ENCODE measurements at places on chromosomes 3 and 15.

DNA sequence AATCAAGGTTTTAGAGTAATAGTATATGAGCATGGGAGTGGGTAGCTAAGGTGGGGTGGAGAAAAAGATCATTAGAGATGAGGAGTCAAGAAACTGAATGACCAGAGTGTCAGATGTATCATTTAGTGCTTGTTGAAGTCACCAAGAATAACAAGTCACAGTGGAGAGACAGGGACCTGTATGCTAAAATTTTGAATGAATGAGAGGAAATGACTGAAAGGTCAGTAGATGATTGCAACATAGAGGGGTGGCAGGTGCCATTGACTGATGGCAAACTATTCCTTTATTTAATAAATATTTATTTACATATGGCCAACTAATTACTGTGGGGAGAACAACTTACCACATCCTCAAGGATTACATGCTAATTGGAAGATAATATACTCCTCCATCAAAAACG, 75.0 kb upstream of the ANKRD28 start:
- DNase-seq, result no peak

GRCh38 chr15:65914386-65914785, 45.1 kb downstream of the RAB11A start:
- no peak for DNase-seq

DNA sequence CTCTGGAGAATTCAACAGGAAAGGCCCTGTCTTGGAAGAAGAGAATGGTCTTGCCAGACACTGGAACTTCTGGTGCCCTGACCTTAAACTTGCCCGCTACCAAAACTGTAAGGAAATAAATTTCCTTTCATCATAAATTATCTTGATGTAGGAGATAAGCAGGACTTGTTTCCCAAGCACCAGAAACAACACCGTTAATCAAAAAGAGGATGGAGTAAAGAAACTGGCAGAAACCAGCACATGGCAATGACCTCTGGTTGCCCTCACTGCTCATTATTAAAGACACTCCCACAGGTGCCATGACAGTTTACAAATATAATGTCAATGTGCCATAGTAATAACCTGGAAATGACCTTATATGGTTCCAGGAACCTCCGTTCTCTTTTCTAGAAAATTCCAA, 426.1 kb downstream of the EDEM1 start:
- no peak for DNase-seq

GRCh38 chr15:70095408-70096214, 2.1 kb downstream of the TLE3 start:
- DNase-seq, result peak; percentile 60

DNA sequence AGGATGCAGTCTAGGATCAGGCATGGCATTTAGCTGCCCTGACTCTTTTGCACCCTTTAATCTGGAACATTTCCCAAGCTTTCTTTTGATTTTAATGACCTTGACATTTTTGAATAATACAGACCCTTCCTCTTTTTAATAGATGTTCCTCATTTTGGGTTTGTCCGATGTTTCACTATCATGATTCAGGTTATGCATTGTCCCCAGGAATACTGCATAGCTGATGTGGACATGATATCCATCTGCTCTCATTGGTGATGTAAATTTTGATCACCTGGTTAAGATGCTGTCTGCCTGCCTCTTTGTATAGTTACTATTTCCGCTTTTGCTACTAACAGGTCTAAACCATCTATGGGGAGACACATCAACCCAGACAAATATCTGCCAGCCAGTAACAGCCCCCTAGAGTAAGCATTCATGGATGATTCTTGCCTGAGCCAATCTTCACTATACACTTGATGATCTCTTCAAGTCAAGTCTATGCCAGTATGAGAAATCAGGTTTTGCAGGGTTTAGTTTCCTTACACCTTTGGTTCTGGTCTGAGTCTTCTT, 50.6 kb upstream of the ULK4 start:
- DNase-seq, result no peak

DNA sequence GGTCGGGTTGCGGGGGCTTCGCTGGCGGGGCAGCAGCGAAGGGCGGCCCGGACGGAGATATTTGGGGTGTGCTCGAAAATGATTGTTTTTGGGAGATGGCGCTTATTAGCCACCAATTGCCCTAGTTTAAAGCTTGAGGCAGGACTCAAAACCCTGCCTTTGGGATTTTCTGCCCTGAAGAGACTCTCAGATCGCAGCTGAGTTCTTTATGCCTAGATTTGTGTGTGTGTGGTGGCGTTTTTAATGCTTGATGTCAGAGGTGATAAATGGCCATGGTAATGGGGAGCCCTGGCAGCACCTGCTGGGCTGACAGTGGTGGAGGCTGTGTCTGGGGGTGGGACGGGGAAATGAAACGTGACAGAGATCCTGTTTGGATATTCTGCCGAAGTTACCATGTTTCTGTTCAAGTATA, 604 bp downstream of the KCTD6 start:
- no peak for DNase-seq

DNA sequence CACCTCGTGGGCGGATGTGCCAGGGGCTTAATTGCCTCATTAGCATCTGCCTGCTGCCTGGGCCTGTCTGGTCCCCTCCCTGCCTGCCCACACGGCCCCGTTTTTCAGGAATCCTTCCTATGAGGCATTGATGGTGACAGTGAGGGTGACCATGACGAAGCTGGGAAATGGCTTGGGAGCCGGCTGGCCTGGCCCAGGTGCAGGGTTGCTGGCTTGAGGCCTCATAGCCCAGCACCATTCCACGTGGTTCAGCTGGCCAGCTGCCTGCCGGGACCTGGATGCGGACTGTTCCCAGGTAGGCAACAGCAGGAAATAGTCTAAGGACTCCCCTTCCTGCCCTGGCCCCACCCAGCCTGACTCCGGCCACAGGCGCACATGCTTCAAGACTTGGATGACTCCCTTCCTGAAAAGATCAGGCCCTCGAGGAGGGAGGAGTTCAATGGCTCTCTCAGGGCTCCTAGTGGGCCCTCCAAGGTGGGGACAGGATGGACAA, 8.9 kb upstream of the DUSP7 start:
- no peak for DNase-seq

GRCh38 chr3:100389025-100389424, 11.9 kb downstream of the TOMM70 start:
- DNase-seq, result no peak

GRCh38 chr3:36060950-36061349, 319.4 kb upstream of the STAC start:
- no peak for DNase-seq

GRCh38 chr3:104673981-104674380, 692.7 kb upstream of the ALCAM start:
- DNase-seq, result no peak

DNA sequence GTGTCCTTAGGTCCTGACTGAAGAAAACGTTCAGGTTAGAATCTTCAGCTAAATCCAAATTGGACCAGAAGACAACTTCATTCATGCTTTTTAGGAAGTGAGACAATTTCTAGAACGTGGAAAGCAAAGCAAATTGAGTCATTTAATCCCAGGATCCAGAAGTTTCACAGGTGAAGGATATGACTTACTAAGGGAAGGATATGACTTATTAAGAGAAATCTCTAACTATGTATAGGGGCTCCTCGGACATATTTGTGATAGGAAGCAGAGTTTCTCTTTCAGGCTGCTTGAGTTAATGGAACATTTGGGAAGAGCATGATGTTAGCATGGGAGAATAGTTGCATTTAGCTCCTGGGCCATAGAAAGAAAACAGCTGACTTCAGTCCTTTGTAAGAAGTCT, 16.1 kb upstream of the PLOD2 start:
- no peak for DNase-seq

- no peak for DNase-seq
Measured at GRCh38 chr3:70108546-70108945, 109.0 kb downstream of the SAMMSON start.

DNA sequence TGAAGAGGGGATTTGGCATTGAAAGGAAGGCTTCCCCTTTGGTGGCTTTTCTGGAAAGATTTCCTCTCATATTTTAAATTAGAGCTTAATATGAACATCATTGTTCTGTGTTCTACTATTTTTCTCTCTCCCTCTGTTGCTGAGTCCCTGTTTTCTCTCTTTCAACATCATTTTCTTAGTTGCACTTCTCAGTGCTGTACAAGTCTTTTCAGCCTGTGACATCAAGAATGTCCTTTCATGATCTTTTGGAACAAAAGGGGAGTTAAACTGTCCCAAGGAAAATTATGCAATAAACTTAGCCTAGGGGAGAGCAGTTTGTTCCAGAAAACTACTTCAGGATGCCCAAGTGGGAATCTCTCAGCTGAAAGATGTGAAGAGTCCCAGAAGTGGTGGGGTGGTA, 325.1 kb downstream of the IL20RB start:
- no peak for DNase-seq

- DNase-seq, result no peak
Measured at GRCh38 chr3:40057786-40058185, 248.4 kb downstream of the MYRIP start.

DNA sequence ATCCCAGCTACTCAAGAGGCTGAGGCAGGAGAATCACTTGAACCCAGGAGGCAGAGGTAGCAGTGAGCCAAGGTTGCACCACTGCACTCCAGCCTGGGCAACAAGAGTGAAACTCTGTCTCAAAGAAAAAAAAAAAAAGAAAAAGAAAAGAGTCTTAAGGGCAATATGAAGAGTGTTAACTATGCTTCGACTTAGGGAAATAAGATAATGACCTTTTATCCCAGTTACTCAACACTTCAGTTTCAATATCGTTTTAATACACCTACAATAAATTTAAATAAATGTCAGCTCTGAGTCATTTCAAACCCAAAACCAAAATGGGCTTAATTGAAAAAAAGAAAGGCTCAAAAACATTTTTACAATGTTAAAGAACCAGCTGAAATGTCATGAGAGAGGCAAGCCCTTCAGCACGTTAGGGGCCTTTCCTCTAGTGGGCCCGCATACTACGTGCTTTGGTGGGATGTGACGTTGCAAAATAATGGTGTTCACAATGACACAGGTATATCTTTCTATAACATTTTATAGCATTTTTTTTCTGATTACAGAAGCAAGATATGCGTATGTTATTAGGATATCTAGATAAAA, 15.3 kb downstream of the FYCO1 start:
- DNase-seq, result no peak

- DNase-seq, result peak; percentile 68
Measured at GRCh38 chr15:58331913-58332675, 99.7 kb upstream of the LIPC start.

- DNase-seq, result no peak
Measured at GRCh38 chr15:50380089-50380488, 25.1 kb upstream of the GABPB1 start.

GRCh38 chr3:44402548-44402947, 64.0 kb downstream of the TCAIM start:
- DNase-seq, result no peak

- DNase-seq, result no peak
Measured at GRCh38 chr3:183349421-183350157, 78.8 kb downstream of the MCF2L2 start.

- no peak for DNase-seq
Measured at GRCh38 chr15:42921342-42921731, 759 bp upstream of the TTBK2 start.

GRCh38 chr3:102478160-102478559, 43.3 kb downstream of the ZPLD1 start:
- no peak for DNase-seq

DNA sequence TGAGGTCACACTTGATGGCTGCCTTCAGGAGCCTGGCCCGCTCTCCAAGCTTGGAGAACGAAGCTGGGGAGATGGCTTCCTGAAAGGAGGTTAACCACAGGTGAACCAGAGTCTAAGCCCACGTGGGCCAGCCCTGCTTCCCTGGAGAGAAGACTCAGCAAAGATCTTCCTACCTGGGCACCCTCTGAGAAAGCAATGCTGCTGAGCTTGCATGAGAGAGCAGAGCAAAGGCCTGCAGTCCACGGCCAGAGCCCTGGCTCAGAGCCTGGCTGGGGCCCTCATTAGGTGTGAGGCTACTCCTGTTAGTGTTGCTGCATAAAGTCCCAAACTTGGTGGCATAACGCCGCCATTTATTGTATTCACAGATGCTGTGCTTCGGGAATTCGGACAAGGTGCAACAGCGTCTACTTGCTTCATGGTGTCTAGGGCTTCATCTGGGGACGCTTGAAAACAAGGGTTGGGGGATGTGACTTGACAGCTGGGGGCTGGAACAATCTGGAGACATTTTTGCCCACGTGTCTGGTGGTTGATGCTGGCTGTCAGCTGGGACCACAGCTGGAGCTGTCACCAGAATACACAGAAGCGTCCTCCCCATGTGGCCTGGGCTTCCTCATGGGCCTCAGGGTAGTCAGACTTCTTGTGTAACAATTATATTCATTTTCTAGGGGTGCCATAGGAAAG, 87.9 kb upstream of the MEF2A start:
- no peak for DNase-seq

DNA sequence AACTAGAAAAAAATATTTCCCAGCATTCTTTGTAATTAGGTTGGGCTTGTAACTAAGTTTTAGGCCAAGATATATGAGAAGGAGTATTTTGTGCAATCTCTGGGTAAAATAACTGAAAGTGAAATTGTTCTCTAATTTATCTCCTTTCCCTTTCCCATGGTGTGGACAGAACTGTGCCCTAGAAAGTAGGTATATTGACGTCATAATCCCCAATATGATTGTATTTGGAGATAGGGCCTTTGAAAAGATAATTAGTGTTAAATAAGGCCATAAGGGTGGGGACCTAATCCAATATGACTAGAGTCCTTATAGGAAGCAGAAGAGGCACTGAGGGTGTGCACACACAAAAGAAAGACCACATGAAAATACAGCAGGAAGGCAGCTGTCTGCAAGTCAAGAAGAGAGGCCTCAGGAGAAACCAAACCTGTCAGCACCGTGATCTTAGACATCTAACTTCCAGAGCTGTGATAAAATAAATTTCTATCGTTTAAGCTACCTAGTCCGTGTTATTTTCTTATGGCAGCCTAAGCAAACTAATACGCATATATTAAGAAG, 106.6 kb downstream of the KCNH8 start:
- no peak for DNase-seq

- DNase-seq, result no peak
Measured at GRCh38 chr15:98771541-98771940, 123.2 kb downstream of the IGF1R start.

- no peak for DNase-seq
Measured at GRCh38 chr3:128262457-128262856, 109.2 kb downstream of the EEFSEC start.

DNA sequence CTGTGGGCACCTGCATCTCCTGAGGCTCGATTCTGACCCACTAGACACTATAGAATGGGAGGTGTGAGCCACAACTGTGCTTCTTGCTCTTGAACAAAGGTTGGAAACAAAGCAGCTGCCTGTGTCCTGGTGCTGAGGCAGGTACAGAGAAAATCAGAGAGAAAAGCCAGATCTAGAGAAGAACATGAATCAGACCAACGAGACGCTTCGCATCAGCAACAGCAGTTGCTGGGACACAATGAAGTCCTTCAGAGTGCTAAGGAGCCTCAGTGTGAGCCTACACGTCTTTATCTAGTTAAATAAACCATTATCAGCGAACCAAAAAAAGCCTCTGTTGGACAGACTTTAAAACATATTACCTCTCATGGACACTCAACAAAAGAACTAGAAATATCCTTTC, 86.3 kb upstream of the MEX3B start:
- DNase-seq, result no peak
